ENCODE measurements at places on chromosomes 4 and X.
A peak's percentile ranks its signal among the peaks of the same experiment; 100 is the strongest.

DNA sequence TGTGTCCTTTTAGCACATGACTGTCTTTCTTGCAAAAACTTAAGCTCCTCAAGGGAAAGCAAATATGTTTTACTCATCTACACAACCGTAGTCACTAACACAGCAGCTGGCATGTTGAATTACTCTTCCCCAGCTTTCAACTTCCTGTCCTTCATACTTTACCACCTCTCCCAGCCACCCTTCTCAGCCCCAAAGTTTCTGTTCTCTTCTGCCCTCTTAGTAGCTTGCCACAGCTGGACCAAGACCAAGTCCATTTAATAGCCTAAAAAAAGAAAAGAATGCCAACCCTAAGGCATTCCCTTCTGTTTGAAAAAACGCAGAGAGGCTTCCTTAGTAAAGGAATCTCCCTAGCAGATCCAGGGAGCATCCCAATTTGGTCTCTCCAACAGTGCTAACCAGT, 36.8 kb downstream of the SRPX2 start:
- DNase-seq, result no peak

GRCh38 chr4:128757712-128758111, 51.8 kb upstream of the JADE1 start:
- DNase-seq, result no peak

- no peak for DNase-seq
Measured at GRCh38 chr4:125991398-125991797, 676.6 kb downstream of the FAT4 start.

GRCh38 chr4:128295255-128295654, 7.6 kb upstream of the PGRMC2 start:
- DNase-seq, result no peak

DNA sequence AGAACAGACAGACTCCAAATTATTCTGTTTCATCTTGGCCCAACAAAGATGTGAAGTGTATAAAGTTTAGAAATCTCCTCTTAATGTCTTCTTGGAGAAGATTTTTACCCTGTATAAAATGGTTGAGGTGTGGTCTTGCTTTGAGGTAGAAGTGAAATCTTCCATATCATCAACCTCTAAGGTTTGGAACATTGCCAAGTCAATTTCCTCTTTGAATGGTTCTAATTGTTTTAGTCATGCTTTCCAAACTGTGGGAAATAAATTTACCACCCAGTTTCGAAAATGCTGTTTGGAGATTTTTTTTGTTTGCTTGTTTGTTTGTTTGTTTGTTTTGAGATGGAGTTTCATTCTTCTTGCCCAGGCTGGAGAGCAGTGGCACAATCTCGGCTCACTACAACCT, 174.1 kb upstream of the ADAMTS3 start:
- no peak for DNase-seq

DNA sequence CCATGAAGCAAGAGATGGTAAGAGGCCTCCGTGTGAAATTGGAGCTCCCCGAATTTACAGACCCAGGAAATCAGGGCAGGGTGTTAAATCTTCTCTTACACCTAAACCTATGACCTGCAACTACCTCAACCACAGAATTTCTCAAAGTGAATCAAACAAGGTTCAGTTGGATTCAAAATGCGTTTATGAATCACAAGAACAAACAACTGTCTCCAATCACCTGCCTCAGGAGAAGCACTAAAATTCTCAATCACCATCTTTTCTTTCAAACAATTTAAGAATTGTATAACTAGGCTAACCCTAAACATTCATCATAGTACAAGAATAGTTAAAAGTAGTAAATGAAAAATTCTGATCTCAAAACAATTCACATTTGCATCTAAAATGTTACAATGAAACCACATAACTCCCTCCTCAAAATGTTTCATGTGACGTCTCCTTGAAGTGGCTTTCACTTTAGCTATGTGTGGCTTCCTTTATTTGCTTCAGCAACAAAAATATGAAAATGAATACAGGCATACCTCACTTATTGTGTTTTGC, 19.2 kb downstream of the PPP3CA start:
- no peak for DNase-seq

DNA sequence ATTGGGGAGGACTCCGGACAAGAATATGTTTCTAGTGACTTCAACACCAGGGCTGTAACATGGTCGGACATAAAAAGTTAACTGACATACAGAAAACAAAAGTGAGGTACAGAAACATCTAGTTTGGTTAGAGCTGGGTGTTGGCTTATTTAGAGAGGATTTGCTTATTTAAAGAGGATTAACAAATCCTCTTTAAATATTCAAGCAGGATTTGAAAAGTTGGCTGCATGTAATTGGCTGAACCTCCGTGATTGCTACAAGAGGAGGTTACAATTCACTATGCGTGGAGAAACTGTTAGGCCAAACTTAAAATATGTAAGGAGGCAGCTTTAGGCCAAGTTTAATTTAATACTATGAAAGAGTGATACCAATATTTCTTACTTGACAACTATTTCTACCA, 2707.4 kb downstream of the ARAP2 start:
- DNase-seq, result no peak

DNA sequence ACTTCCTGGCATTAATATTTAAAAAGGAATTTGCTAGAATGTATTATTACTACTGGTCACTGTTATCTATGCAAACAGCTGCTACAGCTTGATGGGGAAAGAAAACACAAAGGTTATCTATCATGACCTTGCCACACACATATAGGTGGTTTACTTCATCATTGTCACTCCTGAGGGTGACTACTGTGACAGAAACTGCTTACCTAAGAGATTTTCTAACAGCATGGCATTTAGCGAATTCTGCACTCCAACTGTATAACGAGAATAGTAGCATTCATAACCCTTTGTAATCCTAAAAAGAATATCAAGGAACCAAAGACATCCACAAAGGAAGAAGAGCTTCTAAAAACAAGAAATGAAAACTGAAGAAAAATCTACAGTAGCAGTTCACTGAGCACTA, 74.6 kb upstream of the SPOCK3 start:
- DNase-seq, result no peak

DNA sequence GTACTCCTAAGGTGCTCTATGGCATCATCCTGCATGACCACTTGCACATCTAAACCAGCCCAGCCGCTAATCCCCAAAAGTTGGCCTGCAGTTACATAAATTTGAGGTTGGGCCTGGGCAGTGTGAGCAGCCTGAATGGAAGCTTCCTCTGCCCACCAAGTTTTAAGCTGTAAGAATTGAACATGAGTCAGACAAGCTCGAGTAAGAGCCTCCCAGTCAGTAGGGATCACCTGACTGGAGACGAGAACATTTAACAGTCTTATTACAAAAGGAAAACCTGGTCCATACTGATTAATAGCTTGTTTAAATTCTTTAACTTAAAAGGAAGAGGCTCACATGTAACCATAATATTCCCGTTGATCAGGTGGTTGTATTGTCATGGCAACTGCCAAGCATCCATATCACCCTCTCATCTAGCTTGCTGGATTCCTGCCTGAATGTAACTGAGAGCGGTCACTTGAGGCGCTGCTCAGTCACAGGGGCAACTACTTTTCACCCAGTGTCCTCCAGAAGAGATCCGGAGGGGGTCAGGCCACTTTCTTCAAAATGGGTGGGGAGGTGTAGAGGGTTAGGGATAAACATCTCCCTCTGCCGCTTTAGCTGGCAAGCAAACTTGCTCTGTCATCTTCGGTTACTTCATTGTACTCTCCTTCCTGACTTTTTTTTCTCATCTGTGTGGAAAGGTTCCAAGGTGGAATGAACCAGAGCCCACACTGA, 56.6 kb upstream of the WDR1 start:
- no peak for DNase-seq

DNA sequence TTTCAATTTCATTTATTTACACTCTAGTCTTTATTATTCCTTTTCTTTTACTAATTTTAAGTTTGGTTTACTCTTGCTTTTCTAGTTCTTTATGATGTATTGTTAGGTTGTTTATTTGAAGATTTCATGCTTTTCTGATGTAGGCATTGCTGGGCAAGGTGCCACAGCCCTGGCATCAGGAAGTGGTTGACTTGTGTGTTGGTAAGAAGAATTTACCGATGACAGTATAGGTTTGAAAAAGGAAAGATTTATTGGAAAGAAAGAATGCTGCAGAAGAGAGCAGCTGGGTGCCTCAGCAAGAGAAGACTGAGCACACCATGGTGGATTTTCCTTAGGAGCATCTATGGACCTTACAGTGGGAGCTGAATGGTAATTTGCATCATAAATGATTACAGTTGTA, 153.2 kb downstream of the KLF8 start:
- no peak for DNase-seq

DNA sequence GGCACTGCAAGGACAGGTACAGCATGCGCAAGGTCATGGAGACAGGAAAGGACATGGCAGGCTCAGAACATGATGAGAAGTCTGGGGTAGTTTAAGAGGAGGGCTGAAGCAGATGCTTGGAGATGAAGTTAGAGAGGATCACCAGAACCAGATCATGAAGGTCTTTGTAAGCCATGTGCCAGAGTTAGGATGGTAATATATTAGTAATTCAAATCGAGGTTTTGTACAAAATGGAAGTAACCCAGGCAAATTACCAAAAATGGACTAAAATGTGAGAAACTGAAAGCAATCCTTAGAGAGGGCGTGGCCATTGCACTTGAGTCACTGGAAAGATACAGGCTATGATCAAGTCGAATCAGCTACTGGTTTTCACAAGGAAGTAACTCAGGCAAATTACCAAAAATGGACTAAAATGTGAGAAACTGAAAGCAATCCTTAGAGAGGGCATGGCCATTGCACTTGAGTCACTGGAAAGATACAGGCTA, 13.5 kb downstream of the RXFP1 start:
- peak; percentile 25 for DNase-seq

All from Kasumi-1 (cell line).